Mesenteric fat pad (tissue), 1 donor: ENCODE measurements at places on chromosomes 5 and 9.

GRCh38 chr9:105281926-105282325 is 37.5 kb downstream of the SLC44A1 start:
- DNase-seq: no peak

DNA sequence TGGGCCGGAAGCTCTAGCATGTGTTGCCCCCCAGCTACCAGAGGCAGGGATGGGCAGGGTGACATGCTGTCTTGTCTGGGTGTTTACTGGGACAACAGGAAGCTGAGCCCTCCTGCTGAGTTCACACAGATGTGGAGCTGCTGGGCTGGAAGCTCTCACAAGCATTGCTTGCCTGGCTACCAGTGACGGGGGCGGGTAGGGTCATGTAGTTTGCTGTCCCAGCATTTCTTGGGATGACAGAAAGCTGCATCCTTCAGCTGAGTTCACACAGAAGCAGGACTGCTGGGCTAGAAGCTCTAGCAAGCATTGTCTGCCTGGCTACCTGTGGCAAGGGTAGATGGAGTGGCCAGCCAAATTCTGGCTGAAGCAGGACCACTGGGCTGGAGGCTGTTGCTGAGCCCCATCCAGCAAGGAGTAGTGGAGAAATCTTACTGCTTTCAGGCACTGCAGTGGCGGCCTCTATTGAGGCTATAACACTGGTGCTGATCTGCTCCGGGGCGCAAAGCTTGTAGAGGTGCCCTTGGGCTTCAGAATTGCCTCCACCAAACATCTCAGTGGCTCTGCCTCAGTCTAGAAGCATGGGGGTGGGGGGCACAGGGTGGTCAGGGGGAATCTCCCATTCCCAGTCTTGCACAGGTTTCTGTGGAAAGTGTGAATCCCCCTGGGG is 25.1 kb downstream of the POLK start:
- DNase-seq: no peak

GRCh38 chr5:172508471-172509404 is 54.4 kb upstream of the SH3PXD2B start:
- peak; percentile 57 for DNase-seq

DNA sequence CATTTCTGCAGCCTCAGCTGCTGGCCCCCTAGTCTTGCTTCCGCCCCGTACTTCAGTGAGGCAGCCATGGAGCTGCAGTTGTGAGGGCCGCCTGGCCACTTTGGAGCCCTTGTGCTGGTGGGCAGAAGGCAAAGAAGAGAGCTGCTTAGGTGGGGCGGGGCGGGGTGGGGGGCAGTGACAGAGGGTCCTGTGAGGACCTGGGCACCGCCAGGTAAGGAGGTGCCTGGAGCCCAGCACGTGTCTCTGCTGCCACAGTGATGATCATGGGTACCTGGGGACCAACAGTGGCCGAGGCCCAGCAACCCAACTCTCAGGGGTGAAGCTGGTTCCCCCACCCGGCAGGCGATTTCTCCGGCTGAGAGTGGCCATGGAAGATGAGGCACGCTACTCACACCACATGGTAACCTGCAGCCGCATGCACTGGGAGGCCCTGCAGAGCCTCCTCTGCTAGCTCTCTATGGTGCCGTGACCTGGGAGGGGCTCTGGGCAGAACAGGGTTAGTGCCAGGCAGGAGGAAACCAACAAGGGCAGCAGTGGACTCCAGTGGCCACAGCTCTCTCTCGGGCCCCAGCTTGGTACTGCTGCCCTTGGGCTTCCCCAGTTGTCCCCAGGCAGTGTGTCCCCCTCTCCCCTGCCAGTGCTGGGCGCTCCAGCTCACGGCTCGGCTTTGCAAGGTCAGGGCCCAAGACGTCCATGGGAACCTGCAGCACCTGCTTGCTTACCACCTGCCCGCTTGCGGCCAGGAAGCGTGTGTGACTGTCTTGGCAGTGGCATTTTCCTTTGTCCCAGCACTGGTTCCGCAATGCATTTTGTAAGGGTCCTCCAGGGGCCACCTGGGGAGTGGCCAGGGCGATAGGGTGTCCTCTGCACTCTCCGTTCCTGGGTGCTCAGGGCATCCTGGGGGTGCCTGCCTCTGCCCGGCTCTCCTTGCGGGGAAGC is 24.0 kb downstream of the NDUFS6 start:
- peak; percentile 86 for DNase-seq

DNA sequence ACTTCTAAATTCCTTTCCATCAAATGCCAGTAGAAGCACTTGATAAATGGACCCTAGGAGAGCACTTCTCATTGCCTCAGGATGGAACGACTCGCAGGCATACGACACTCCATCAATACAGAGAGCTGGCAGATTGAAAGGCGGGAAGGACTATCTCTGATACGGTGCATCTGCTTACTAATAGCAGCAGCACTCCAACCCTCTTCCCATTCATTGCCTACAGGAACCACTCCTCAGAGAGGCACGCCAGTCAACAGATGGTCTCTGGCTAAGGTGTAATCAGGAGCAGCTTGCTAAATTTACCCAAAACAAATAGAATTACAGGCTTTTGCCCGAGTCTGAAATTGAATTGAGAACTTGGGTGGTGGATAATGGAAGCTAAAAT is 168.1 kb downstream of the EFNA5 start:
- DNase-seq: no peak

DNA sequence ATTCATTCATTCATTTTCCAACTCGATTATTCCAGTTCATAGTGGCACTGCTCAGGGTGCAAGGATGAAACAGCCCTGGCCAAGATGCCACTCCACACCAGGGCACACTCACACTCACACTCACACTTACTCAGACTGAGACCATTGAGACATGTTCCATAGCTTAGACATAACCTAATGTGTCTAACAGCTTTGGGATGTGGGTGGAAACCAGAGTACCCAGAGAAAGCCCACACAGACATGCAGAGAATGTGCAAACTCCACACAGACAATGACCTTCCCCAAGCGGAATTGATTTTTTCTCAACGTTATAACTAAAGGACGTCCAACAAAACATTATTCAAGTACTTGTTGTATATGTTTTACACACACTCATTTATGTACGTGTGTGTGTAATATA is 1363.5 kb downstream of the EFNA5 start:
- DNase-seq: no peak

- no peak for DNase-seq
Measured at GRCh38 chr5:177507596-177508220, 1.9 kb downstream of the DOK3 start.

DNA sequence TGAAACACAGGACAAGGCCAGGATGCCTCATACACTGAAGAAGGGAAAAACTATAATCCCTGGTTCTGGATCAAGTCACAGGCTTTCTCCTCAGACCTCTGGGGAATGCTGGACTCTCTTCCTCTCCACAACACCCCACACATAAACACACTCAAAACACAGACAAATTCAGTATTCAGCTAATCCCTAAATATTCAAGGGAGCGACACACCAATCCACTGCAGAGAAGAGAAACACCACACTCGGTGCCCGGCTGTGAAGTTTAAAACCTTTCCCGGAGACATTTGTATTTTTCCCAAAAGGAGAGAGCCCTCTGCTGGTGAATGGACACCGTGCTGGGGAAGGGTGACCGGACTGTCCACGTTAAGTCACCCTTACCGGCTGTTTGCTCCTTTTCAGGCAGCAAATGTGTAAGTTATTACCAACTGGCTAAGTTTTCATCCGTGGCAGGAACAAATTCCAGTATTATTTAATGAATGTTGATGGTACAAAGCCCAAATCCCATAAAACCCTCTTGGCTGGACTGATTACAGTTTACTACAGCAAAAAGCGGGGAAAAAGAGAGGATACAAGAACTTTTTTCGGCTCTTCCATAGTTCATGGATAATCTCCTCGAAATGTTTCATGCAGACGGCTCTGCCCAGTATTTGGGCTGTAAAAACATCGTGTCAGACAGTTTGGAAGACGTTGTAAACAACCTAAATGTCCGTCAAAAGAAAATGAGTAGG is 130.9 kb upstream of the SLC30A5 start:
- DNase-seq: no peak

- DNase-seq: no peak
Measured at GRCh38 chr5:74476046-74476818, 164.3 kb downstream of the ENC1 start.

DNA sequence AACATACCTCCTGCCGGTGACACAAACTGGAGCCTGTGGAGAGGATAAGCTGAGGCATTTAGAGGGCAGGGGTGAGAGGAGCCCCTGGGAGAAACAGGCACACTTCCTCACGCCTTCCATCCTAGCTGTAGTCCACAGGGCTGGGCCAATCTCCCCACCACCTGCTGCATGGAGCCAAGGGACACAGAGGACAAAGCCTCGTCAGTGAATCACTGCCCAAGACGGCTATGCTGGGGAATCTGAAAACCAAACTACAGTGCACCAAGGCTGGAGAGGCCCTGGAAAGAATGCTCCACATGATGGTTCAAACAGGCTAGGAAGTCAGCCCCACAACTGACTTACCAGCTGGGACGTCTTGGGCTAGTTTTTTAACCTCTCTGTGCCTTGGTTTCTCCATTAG is 57.0 kb downstream of the SHB start:
- DNase-seq: no peak

DNA sequence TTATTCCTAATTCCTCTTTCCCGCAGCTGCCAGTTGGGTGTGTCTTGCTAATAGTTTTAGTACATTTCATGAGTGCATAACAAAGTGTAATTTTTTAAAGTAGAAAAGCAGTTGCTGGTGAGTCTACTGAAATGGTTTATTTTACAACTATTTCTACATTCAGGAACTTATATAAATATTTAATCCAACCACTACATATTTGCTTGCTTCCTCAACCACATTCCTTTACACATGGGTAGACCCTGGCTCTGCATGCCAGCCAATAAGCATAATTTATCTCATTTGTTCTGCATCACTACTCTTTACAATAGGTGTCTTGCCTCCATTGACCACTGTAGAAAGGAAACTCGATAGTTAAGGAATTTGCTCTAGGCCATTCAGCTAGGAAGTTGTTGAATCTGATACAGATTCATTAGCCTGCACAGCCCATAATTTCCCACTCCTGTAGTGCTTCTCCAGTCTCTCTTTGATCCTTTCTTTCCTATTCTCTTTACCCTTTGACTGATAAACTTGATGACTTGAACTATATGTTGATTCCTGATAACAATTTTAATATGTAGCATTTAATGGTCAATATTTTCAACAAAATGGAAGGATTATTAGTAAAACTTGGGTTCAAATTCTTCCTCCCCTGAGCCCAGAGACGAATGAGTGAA is 342.5 kb upstream of the ACTBL2 start:
- no peak for DNase-seq

GRCh38 chr5:137730336-137730735 is 5.6 kb downstream of the KLHL3 start:
- no peak for DNase-seq
